Activated CD8-positive, alpha-beta memory T cell treated with anti-CD3 and anti-CD28 coated beads, Interleukin-2, amount 50 U/mL, for 4 hours (primary cell): ENCODE measurements at places on chromosomes 2 and 18.

- no peak for DNase-seq
These were observed 84.0 kb downstream of the DYNAP start for GRCh38 chr18:54675076-54675475.

- DNase-seq: no peak
These were observed 13.7 kb downstream of the FEZ2 start for GRCh38 chr2:36584148-36584794.

- no peak for DNase-seq
These were observed 678.4 kb downstream of the DCDC2C start for GRCh38 chr2:4381773-4382172.

DNA sequence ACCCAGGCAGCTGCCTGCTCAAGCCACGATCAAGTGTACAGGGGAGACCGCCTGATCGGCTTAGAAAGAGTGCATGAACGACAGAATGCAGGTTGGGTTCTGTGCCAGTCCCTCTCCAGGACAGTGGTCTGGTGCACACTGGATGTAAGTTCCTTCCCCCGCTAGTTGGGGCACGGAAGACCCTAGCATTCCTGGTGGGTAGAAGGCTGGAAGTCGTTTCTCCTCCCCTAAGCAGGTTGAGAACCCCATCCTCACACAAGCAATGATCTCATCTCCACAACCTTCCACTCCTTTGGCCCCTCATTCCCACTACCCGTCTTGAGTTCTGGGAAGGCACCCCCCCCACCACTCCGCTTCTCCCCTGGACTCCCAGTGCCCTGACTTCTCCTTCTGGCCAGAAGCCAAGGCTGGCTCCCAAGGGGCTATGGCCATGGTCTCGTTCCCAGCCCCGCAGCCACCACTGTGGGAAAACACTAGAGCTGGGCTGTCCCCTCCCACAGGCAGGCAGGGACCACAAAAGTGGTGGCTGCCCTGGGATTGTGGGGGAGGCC lies 1.4 kb upstream of the ANKRD39 start:
- DNase-seq: no peak

- DNase-seq: no peak
These were observed 43.9 kb upstream of the PLEKHM3 start for GRCh38 chr2:208069186-208069585.

GRCh38 chr2:171669121-171669520 lies 18.1 kb upstream of the DYNC1I2 start:
- DNase-seq: no peak

DNA sequence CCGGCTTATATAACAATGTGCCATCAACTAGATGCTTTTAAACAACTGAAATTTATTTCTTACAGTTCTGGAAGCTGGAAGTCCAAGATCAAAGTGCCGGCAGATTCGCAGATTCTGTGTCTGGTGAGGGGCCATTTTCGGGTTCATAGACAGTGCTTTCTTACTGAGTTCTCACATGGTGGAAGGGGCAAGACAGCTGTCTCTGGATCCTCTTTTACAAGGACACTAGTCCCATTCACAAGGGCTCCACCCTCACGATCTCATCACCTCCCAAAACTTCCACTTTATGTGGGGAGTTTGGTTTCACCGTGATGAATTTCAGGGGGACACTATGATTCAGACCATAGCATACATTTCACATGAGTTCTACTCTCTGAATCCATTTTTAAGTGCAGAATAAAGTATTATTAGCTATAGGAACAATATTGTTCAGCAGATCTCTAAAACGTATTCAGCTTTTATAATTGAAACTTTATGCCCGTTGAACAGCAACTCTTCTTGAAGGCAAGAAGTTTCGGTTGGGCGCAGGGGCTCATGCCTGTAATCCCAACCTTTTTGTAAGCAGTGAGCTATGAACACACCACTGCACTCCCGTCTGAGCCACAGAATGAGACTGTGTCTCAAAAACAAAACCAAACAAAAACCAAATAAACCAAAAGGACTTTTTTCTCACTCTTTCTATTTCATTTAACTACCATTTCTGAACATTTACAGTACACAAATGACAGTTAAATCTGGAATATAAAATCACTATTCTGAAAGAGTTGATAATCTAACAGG lies 502.8 kb downstream of the CMPK2 start:
- DNase-seq: no peak

- no peak for DNase-seq
These were observed 29.4 kb upstream of the RNF149 start for GRCh38 chr2:101337877-101338276.

DNA sequence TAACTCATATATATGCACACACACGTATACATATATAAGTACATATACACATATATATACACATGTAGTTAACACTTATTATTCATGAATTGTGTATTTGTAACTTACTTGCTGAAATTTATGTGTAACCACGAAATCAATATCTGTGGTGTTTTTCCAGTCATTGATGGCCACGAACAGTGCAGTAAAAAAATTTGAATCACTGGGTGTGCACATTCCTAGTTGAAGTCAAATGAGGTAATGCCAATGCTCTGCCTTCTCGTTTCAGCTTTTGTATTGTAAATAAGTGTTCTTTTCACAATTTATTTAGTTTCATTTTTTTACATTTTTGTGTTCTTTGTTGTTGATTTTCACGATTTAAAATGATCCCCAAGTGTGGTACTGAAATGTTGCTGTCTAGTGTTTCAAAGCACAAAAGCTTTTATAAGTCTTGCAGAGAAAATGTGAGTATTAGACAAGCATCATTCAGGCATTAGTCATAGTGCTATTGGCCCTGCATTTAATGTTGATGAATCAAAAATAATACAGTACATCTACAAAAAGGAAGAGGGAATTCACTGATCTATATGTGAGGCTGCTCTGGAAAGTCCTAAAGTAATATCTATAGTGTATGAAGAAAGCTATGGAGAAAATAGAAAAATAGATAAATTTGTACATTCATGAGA lies 419.0 kb downstream of the DSC3 start:
- no peak for DNase-seq

DNA sequence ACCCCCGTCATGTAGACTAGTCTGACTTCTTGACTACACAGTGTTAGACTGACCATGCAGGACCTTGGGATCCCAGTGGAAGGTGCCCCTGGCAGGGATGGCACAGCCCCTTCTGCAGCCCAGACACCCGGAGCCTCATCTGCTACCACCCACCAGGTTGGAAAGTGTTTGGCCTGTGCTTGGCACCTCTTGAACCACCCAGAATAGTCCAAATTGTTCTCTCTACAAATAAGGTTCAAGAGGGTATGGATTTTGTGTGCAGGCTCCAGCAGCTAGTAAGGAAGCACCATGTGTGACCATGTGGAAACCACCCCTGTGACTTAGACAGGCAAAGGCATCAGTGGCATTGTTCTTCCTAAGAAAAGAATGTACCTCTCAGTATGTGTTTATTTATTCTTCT lies 18.4 kb downstream of the L3MBTL4 start:
- DNase-seq: no peak

GRCh38 chr2:208207769-208208168 lies 17.9 kb upstream of the C2orf80 start:
- no peak for DNase-seq

GRCh38 chr2:125559186-125559585 lies 1096.8 kb upstream of the GYPC start:
- DNase-seq: no peak

GRCh38 chr2:21406386-21406785 lies 282.6 kb downstream of the TDRD15 start:
- no peak for DNase-seq

- no peak for DNase-seq
These were observed 65.3 kb downstream of the SUCLG1 start for GRCh38 chr2:84393829-84394228.

GRCh38 chr2:205852457-205852856 lies 170.2 kb downstream of the NRP2 start:
- no peak for DNase-seq

GRCh38 chr2:10139536-10139935 lies 17.0 kb downstream of the RRM2 start:
- no peak for DNase-seq

- no peak for DNase-seq
These were observed 85.4 kb upstream of the ZCCHC2 start for GRCh38 chr18:62437235-62438017.

- no peak for DNase-seq
These were observed 143.3 kb downstream of the MREG start for GRCh38 chr2:215870088-215870490.

GRCh38 chr18:48845174-48845573 lies 105.6 kb downstream of the SMAD7 start:
- no peak for DNase-seq

GRCh38 chr2:1970341-1970740 lies 226.0 kb upstream of the PXDN start:
- no peak for DNase-seq

GRCh38 chr18:27120246-27120645 lies 64.9 kb downstream of the CHST9 start:
- no peak for DNase-seq

DNA sequence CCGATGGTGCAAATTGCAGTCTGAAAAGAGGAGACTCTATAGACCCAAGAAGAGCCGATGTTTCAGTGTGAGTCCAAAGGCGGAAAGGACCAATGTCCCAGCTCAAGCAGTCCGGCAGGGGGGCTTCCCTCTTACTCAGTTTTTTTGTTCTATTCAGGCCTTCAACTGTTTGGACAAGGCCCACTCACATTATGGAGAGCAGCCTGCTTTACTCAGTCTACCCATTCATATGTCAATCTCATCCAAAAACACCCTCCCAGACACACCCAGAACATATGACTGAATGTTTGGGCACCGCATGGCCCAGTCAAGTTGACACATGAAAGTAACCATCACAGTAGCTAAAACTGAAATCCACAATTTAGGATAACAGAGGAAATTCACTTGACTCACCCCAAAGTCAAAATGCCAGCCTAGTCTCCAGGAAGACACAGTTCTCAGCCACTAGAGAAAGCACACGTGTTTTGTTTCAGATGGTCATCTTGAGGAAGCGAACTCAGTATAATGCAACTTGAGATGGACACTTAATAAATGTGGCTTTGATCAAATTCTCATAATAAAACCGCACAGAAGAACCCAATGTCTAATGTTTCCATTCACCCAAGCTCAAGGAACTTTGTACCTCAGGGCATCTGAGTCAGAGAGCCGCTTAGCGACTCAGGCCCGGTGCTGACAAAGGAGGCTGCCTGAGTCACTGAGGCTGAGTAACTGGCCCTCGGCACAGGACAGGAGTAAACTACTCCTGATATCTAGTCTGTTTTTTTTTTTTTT lies 2.4 kb downstream of the FHL2 start:
- peak; percentile 55 for DNase-seq

- no peak for DNase-seq
These were observed 593.3 kb upstream of the FANCL start for GRCh38 chr2:58834404-58834803.

DNA sequence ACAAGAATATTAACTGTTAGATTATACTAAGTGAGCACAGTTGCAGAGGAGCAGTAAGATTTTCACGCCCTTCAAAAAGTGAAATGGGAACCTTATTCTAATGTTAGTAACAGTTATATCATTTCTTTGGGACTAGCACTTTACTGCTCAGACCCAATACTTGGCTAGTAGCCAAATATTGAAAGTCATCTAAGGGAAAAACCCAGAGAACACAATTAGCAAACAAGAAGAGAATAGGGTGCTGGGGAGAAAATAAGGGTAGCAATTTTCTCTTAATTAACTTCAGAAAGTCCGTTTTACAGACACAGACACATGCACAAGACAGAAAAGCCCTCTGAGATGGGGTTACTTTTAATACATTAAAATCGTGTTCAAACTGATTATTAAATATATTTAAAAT lies 71.8 kb downstream of the ID2 start:
- no peak for DNase-seq

- DNase-seq: no peak
These were observed 202.4 kb downstream of the KLHL29 start for GRCh38 chr2:23587341-23587880.

DNA sequence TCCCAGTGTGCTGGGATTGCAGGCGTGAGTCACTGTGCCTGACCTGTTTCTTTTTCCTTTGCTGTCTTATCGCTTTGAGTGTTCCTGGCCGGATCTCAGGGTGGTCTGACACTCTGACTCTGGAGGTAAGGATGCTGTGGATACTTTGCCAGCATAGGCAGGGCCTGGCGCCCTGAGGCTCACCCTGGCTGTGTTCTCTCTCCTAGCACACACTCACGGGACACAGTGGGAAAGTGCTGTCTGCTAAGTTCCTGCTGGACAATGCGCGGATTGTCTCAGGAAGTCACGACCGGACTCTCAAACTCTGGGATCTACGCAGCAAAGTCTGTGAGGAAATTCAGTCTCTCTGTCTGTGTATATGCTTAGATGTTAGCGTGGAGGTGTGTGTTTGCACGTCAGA lies 18.0 kb upstream of the SAG start:
- DNase-seq: no peak

DNA sequence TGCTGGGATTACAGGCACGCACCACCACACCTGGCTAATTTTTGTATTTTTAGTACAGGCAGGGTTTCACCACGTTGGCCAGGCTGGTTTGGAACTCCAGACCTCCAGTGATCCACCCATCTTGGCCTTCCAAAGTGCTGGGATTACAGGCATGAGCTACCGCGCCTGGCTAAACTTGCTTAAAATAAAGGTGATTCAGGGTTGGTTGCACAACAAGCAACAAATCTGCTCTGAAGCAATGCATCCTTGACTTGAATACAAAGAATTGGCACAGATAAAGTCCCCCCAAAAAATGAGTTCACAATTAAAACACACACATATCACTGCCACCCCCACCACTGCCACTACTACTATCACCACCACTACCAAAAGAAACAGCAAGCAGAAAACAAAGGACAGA lies 34.9 kb downstream of the CCDC88A start:
- no peak for DNase-seq

DNA sequence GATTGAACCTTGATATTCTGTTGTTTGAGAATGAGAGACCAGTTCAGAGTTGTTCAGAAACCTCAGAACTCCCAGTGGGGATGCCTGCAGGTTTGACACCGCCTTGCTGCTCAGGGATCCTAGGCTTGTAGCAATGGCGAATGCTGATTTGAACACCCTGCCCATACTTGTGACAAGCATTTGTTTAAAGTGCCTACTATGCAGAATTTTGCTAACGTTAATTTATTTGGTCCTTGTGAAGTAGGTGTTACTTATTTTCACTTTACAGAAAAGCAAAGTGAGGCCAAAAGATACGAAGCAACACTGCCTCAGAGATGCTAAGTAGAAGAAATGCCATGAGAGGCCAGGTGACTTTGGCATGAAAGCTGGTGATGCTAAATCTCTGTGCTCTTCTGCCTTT lies 32.3 kb downstream of the STON1 start:
- DNase-seq: no peak

GRCh38 chr2:177344316-177344715 lies 48.3 kb upstream of the AGPS start:
- DNase-seq: no peak

- DNase-seq: no peak
These were observed 5.8 kb upstream of the PMAIP1 start for GRCh38 chr18:59893971-59894370.

DNA sequence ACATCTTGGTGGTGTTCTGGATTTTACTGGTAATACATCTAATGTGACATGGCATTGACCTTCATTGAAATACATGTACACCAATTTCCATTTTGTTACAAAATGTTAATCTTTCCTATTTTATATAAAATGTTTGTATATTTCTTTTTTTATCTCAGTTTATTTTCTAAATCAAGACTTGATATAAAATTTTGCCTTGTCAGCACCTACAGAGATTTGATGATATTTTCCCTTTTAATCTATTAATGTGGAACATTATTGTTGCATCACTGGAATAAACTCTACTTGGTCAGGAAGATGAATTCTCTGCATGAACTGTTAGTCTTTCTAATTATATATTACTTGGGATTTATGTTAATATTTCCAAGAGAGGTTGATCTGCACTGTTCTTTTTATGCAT lies 294.0 kb upstream of the ETAA1 start:
- no peak for DNase-seq
